Retina (tissue), 1 donor: ENCODE measurements at places on chromosomes 6 and 20.

DNA sequence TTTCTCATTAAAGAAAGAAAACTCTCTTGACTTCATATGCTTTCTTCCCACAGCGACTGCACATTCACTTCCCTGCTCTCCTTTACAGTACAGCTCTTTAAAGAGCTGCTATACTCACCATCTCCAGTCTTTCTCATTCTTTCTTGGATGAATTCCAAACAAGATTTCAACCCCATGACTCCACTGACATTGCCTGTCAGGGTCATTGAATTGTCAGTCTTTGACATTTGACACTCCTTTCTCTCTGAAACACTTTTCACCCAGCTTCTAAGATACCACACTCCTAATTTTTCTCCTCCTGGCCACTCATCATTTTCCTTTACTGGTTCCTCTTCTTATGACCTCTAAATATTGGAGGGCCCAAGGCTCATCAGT is 811 bp upstream of the ARMH2 start:
- no peak for DNase-seq

DNA sequence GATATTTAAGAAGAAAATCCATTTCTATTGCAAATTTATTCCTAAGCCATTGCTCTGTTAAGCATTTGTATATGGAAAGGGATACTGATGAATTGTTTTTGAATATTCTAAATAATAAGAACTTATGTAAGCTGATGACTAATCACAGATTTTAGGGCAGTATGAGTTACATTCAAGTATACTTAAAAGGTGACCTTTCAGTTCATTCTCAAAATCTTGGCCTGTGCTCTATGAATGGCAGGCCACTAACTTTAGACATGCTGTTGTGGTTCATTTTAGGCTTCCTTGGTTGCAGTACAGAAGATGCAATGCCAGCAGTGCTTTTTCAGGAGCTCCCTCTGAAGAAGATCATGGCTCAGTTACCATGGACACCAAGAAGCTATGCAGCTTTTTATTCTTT is 380.4 kb downstream of the CENPW start:
- no peak for DNase-seq

DNA sequence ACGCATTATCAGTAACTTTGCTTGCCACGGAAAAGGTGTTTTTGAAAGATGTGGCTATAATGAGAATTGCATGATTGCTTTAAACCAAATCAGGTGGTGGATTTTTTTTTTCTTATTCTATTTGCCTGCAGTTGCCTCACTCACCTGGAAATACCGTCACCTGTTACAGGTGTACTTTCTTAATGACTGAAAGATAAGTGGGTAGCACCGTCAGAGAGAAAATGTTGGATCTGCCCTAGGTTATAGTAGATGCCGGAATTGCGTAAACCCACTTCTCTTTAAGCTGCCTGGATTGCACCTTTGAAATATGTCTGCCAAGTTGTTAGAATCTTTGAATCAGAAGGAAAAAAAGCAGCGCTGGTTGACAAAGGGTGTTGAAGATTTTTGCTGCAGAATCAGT is 68.5 kb downstream of the SH3BGRL2 start:
- no peak for DNase-seq

DNA sequence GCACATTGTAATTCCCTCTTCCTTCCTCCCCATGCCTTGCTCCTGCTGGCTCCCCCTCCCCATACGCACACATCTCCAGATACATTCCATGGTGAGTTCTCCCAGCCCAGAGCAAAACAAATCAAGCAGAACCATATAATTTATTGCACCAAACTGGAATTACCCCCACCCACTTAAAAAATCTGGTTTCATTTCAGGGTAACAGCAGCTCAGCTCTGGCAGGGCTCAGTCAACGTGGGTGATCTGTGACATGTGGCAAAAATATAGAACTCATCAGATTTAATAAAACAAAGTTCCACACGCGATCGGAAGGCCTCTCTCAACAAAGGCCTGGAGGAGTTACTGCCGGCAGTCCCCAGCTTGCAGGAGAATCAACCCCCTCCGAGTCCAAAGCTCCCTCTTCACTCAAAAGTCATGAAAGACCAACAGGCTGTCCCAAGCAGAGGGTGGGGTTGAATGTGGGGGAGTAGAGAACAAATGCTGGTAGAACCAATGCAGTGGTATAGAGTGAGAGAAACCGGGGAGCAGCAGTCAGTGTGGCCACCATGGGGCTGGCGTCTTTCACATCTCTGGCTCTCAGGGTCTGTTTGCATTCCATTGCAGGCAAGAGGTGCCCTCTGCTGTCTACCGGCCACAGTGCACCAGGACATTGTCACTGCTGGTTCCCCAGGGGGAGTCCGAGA is 323.3 kb upstream of the NT5E start:
- DNase-seq: peak; percentile 79

DNA sequence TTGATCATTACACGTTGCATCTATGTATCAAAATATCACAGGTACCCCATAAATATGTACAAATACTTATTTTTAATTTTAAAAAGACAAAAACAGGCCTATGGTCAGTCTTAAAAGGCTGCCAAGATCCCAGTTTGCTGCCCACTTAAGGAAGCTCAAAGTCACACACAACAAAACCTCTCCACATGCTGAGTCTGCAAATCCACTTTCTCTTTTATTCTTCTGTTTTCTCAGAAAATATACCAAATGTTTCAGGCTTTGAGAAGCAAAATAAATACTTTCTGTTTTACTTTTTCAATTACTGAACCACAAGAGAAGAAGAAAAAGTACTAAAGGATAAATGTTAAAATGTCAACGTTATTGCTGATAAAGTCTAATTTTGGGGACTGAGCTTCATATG is 107.8 kb upstream of the MANEA start:
- no peak for DNase-seq

- no peak for DNase-seq
These were observed 17.1 kb downstream of the WRNIP1 start for GRCh38 chr6:2782356-2782708.

DNA sequence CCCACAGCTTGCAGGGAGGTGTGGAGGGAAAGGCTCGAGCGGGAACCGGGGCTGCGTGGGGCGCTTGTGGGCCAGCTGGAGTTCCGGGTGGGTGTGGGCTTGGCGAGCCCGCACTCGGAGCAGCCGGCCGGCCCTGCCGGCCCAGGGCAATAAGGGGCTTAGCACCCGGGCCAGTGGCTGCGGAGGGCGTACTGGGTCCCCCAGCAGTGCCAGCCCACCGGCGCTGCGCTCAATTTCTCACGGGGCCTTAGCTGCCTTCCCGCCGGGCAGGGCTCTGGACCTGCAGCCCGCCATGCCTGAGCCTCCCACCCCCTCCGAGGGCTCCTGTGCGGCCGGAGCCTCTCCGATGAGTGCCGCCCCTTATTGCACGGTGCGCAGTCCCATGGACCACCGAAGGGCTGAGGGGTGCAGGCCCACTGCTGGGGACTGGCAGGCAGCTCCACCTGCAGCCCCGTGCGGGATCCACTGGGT is 1242.2 kb upstream of the EYS start:
- no peak for DNase-seq

GRCh38 chr6:55922406-55922805 is 47.0 kb upstream of the BMP5 start:
- no peak for DNase-seq

GRCh38 chr6:19896693-19897010 is 59.5 kb downstream of the ID4 start:
- no peak for DNase-seq

GRCh38 chr20:1669304-1669703 is 11.7 kb upstream of the SIRPG start:
- DNase-seq: no peak

GRCh38 chr6:30510419-30511168 is 21.3 kb downstream of the HLA-E start:
- no peak for DNase-seq

DNA sequence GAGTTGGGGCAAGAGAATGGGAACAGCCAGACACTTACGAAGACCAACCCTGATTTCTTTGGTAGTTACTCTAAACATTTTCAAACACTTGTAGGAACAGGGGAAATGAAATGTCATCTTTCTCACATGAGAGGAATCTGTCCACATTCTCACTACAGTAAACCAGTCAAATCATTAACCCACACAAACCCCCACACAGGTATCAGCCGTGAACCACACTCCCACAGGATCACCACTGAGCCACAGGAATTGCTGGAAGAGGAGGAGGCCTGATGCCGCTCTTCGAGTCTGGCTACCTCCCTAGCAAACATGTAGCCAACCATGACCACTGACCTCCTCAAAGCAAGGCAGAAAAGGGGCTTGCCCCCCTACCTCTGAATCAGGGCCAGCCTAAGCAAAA is 6.9 kb upstream of the RSPO3 start:
- no peak for DNase-seq

DNA sequence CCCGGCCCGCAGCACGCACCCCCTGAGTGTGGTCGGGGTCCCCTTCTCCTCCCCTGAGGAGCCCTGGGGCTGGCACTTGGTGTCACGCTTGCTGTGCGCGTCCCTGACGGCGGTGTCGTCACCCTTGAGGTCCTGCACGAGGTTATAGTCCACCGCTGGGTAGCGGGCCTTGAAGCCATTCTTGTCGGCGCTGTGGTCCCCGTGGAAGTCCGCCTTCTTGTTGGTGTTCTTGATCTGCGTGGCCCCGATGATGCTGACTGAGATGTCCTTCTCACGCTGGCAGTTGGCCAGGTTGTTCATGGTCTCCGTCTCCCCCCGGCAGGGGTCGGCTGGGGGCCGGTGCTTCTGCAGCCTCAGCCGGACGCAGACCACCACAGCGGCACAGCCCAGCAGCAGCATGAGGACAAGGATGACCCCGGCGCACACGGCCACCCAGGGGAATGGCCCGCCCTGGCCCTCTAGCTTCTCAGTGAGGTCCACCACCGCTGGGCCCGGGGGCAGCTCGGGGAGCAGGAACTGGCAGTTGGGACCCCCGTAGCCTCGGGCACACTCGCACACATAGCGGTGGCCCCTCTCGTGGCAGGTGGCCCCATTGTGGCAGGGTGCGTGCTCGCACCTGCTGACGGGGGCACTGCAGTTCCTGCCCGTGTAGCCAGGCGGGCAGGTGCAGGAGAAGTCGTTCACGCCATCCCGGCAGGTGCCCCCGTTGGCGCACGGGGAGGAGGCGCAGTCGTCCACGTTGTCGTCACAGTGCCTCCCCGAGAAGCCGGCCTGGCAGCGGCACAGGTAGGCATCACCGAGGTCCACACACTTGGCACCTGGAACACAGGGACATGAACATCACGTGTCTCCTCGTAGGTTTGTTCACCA is 7.4 kb downstream of the DLL1 start:
- no peak for DNase-seq

GRCh38 chr6:29516108-29516507 is 28.4 kb upstream of the MAS1L start:
- DNase-seq: no peak

GRCh38 chr20:341682-342081 is 5.2 kb upstream of the NRSN2 start:
- no peak for DNase-seq

GRCh38 chr20:58840816-58841538 is 9.7 kb downstream of the GNAS-AS1 start:
- DNase-seq: peak; percentile 17

GRCh38 chr6:35015476-35015875 is 125.7 kb downstream of the TCP11 start:
- DNase-seq: no peak

GRCh38 chr6:126010040-126010439 is 23.7 kb downstream of the TRMT11 start:
- DNase-seq: no peak

DNA sequence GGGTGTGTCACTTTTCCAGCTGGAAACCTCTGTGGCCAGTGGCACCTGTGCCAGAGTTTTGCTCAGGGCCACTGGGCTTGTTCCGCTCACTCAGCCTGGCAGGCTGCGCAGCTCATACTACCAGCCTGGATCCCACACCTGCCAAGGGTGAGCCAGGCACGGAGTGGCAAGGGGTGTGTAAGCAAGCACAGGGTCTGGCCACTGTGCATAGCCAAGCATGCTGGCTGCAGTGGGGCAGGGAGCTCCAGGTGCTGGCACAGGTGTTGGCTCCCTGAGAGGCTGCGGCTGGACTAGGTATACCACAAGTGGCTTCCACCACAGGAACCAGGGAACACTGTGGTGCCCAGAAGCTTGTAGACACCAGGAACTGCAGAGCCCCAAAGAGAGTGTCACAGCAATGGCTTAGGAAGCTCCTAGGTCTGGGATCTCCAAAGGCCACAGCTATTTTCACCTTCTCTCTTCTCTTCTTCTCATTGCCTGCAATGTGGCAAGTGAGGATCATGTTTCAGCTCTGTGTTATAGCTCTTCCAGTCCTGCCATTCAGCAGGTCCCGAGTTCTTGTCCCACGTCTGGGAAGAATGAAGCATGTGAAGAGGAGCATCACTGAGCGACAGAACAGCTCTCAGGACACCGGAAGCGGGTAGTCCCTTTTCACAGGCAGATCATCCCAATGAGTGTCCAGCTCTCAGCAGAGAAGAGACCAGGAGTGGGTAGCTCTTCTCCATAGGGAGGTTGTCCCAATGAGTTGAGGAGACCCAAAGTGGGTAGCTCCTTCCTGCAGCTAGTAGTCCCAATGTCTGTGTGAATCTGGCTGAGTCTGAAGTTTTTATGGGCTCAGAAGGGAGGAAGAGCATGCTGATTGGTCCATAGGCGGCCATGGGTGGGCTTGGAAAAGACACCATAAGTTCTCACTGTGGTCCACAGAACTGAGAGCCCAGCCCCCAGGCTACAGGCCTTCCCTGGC is 41.3 kb downstream of the WASF1 start:
- DNase-seq: no peak

DNA sequence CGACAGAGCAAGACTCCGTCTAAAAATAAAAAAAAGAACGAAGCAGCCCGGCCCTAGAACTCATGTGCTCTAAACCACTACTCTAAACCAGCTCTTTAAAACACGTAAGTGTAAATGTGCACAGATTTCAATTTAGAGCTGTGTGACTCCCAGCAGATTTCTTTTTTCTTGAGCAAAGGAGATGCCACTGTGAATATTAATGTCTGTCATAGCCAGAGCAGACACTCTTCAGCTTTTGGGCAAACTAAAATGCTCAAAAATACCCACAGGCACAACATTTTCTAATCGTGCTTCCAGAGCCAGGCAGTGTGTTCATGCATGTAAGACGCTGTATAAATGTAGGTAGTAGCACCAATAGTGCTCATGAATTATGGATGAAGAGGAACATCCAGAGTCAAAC is 218.9 kb upstream of the PLCB4 start:
- no peak for DNase-seq

- no peak for DNase-seq
These were observed 78.0 kb upstream of the AFDN start for GRCh38 chr6:167748458-167749379.

DNA sequence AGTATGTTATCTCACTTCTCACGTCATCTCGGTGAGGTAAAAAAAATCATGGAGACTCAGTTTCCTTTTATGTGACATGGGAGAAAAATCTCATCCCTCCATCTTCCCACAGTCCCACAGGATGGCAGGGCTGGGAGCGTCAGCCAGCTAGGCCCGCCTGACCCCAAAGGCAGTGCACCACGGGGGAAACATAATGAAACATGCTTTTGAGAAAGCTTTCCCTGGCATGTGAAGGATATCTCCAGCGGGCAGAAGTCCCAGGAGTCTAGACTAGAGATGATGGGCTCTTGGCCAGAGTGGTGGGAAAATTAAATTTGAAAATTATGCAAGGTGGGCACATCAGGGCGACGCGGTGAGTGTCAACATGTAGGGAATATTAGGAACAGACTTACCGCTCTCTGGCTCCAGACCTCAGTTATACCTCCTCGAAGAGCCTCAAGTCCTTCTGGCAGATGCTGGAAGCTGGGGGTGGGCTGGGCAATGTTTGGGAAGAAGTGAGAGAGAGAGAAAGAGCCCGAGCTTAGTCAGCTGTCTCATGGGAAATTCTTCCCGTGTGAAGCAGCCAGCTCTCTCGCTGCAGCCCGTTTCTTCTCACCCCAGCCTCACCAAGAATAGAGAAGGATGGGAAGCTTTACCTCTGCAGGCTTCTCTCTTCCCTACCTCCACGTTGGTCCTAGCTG is 52.3 kb downstream of the MOCS1 start:
- no peak for DNase-seq
